ENCODE measurements at places on chromosomes 5 and 9.

DNA sequence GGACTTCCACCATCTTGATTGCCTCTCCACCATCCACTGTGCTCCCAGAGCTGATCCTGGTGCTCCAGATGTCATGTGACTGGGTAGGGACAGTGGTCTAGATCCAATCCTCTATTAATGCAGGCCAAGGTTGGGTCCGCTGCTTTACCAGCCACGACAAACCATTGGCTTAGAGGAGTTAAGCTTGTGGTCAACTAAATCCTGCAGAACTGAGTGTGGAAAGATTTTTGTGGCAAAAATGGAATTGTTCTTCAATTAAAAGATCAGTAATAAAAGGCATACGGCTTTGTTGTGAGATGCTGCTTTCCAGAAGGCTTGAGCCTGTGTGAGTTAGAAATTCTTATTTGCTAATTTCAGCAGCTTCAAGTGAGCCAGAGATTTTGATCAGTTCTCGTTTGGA lies 30.7 kb downstream of the SLC1A3 start:
- DNase-seq: no peak

DNA sequence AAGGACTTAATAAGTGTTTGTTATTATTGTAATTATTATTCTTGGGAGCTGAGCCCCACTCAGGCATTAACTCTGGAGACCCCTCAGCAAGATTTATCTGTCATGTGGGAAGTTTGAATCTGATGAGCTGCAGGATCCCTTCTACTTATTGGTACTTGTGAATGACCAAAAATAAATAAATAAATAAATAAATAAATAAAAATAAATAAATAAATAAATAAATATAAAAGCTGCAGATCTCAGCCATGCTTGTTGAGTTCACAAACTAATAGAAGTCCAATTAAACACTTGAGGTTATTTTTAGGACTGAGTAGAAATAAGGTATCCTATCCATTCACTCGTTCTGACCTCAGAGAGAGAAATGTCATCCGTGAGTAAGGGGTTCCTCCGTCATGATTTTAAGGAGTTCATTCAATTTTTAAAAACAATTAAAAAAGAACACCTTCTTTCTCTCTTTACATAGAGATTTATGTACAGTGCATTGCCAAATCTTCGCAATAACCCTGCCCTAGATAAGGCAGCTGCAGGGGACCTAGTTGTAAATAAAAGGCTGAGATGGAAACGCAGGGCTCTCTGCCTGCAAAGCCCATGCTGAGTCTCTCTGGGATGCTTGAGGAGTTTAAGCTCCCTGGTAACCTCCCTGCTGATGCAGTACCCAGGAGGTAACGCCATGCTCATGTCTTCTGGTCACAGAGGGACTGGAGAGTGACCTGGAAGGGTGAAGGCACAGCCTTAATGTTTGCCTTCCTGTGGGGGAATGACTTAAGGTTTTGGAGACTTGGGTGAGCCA lies 1.2 kb downstream of the EFCAB9 start:
- no peak for DNase-seq

DNA sequence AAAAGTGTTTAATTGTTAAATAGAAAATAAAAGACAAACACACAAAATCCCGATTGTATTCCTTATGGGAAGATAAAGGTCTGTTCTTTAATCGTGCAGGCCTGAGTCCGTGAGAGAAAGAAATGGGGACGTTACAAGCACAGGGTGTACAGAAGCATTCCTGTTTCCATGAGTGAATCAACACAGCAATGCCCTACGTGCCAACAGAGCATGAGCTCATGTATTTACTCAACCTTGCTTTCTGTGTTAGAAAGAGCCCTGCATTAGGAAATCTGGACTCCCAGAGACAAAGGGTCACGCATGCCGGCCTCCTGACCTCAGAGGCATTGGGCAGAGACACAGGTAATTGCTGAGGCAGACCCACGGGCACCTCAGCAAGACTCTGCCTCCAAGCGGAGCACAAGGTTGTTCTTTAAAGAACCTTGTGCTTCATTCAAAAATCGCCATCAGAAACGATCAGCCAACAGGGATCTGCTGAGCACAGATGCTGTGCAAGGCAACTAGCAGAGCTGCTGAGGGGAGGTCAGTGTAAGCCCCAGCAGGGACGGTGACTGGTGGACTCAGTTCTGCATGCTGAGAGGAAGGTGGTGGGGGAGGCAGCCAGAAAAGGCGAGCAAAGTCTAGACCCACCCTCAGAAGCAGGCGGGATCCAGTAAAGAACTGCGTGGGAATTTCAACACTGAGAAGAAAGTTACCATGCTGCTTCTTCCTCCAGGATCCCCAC lies 101.0 kb downstream of the TLE1 start:
- no peak for DNase-seq

DNA sequence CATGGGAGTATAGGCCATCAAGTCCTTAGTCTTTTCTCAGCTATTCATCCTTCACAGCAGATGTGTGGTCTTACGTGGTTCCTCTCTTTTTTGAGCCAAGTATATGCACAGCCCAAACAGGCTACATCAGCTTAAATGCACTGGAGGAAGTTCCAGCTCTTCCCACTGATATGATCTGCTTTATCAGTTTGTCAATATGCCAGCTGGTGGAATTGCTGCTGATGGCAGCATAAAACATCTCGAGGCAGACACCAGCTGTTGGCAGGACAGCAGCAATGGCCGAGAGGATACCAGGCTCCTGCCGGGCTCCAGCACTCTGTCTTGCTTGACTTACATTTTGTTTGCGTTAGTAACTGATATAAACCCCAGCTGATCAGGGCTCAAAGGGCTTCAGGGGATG lies 143.4 kb downstream of the TENT4A start:
- no peak for DNase-seq

DNA sequence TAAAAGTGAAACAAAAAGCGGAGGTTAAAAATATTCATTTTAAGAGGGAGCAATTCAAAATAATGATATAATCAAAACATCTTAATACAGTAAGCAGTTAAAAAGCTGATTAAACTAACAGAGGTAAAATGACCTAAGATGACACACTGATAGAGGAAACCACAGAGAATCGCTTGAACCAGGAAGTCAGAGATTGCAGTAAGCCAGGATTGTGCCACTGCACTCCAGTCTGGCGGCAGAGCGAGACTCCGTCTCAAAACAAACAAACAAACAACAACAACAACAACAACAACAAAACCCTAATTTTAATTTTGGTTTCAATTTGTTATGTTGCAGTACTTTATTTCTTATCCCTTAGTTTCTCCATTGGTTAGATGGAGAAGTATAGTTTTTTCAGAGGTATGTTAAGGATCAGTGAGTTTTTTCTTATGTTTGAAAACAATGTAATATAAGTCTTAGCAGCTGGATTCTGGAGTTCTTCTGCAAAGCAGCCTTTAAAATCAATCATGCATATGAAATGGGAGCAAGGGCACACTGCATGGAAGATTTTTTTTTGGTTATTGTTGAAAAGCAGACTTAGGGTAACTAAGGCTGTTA lies 58.5 kb downstream of the MLANA start:
- no peak for DNase-seq

DNA sequence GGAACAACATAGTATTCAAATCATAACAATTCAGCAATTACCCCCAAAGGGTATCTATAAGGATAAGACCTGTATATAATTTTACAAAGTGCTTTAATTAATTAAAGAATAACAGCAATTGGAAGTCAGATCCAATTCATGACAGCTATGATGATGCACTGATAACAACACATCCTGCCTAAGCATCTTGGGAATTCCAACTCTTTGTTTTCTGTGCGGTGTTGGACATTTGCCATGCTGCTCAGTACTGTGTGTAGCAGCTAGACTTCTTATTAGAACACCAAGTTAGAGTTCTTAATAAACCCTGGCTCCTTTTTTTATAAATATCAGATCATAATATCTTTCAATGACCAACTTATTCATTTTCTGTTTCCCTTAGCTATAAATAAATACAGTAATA lies 209.0 kb downstream of the SEC61B start:
- no peak for DNase-seq

DNA sequence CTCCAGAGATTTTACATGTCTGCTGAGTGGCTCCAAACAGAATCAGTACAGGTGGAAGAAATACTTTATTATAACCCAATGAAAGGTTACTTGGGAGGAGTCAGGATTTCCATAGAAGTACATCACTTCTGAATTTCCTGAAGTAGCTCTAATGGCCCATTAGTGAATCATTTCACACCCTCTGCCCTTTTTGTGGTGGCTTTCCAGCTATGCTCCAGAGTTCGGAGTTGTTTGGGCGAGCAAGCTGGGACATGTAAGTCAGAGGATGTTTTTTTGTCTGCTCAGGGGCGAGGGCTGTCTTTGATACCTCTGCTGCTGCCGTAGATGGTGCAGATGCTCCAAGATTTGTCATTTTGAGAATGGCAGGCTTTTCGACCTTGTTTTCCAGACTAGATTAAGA lies 226.1 kb downstream of the GOLPH3 start:
- DNase-seq: no peak

- DNase-seq: no peak
Measured at GRCh38 chr9:120701248-120701647, 13.0 kb downstream of the MEGF9 start.

- DNase-seq: no peak
Measured at GRCh38 chr5:175873088-175873454, 1.7 kb downstream of the CPLX2 start.

DNA sequence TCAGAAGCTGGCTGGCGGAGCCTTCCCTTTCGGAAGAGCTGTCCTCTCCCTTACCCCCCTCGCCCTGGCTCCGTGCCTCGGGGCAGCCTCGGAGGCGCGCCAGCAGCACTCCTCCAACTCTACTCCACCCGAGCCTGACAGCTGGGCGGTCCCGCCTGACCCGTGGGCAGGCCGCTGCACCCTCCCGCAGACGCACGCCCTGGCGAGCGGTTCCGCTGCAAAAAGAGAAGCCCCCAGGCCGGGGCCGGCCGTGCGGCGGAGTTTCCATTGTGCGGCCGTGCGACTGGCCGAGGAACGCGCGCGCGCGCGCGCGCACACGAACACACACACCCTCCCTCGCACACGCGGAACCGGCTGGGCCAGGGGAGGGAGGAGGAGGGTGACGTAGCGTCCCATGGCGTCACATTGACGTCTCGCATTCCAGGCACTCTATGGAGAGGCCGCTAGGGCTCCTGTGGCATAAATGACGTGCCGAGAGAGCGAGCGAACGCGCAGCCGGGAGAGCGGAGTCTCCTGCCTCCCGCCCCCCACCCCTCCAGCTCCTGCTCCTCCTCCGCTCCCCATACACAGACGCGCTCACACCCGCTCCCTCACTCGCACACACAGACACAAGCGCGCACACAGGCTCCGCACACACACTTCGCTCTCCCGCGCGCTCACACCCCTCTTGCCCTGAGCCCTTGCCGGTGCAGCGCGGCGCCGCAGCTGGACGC lies at the start of gene NR4A3:
Gene NR4A3 (plus strand): TSS at position 490 of the 713 bp plus-strand sequence. CDS start 6,158 bp downstream, outside the sequence.
- DNase-seq: peak; percentile 84

Measured in activated T-cell treated with anti-CD3 and anti-CD28 coated beads for 4 hours (primary cell).